ENCODE measurements at places on chromosomes 12 and 14. TPM values are rescaled to one million over a fixed set of nuclear protein-coding genes. Genes with fewer than 3 reads are reported as not detected.

Gene SLC2A13
- 12.0 TPM for total RNA-seq

Gene BMAL2
- total RNA-seq = 0.83 TPM

Gene SLC5A8
- not detected for total RNA-seq

Gene ADGRD1
- total RNA-seq = 1.1 TPM

Gene PLCZ1
- not detected for total RNA-seq

Gene SMIM41
- not detected for total RNA-seq

Gene FICD
- total RNA-seq = 4.4 TPM

Gene TBX5
- total RNA-seq = 1.2 TPM

Gene SERPINA9
- total RNA-seq = not detected

Gene C12orf56
- not detected for total RNA-seq

Gene AGAP2
- not detected for total RNA-seq

Gene WIF1
- not detected for total RNA-seq

Gene ZCRB1
- 40.9 TPM for total RNA-seq

Gene GLI1
- 0.05 TPM for total RNA-seq

Gene SLCO1A2
- total RNA-seq = not detected

Gene C14orf39
- total RNA-seq = not detected

Gene KRT85
- total RNA-seq = not detected

Gene ISCU
- total RNA-seq = 146 TPM

All from cardiac ventricle fibroblast (primary cell).